ENCODE measurements at places on chromosomes 1 and 21.
A peak's percentile ranks its signal among the peaks of the same experiment; 100 is the strongest.

- no peak for DNase-seq
Observed at GRCh38 chr21:30434033-30434631, 4.1 kb downstream of the KRTAP13-4 start.

GRCh38 chr1:100397681-100398080, 45.4 kb downstream of the CDC14A start:
- no peak for DNase-seq

- no peak for DNase-seq
Observed at GRCh38 chr1:65429806-65430205, 9.3 kb downstream of the LEPR start.

- DNase-seq = no peak
Observed at GRCh38 chr1:6471086-6471969, 5.4 kb upstream of the TNFRSF25 start.

DNA sequence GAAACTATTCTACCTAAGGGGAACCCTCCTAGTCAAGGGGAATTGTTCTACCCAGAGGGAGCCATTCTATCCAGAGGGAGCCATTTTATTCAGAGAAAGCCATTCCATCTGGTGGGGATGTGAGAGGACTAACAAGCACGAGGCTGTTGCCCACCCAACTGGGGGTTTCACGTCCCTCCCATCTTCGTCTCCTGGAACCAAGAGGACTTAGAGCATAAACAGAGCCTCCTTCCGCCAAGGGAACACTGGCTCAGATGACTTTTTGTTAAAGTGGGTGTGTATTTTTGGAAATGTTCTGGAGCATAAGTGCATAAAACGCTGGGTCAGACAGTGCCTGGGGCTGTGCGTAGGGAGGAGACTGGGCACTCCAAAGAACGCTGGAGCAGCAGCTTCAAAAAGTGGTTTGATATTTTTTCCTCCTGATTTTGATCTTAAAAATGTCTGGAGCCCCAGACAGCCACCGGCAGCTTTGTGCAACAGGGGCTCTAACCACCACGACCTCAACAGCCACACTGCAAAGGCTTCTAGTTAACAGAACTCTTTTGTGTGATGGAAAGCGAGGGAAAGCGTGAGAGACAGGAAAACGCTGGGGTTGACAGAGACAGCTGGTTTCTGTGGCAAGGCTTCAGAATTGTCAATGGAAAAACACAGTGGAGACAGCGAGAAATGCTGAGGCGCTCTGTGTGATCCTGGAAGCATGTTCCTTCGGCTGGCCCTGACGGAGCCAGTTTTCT, 363.6 kb upstream of the CAMK1G start:
- no peak for DNase-seq

DNA sequence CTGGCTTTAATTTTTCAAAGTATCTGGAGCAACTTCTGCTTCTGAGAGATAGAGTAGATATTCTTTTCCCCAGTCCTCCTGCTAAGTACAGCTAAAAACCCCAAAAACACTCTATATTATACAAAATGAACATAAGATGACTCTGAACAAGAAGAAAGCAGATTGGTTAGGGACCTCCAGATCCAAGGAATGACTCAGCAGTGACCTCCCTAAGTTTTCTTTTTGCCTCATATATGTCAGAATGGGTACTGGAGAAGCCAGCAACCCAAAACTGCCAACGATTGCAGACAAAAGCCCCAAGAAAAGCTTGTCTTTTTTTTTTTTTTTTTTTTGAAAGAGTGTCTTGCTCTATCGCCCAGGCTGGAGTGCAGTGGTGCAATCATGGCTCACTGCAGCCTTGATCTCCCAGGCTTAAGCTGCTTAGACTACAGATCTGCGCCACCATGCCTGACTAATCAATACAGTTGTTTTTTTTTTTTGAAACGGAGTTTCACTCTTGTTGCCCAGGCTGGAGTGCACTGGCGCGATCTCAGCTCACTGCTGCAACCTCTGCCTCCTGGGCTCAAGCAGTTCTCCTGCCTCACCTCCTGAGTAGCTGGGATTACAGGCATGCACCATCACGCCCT, 22.7 kb downstream of the NDUFS5 start:
- DNase-seq = no peak

- DNase-seq = no peak
Observed at GRCh38 chr1:25615172-25615541, 1.4 kb upstream of the MAN1C1 start.

GRCh38 chr1:198373376-198373775, 167.1 kb downstream of the ATP6V1G3 start:
- DNase-seq = no peak

DNA sequence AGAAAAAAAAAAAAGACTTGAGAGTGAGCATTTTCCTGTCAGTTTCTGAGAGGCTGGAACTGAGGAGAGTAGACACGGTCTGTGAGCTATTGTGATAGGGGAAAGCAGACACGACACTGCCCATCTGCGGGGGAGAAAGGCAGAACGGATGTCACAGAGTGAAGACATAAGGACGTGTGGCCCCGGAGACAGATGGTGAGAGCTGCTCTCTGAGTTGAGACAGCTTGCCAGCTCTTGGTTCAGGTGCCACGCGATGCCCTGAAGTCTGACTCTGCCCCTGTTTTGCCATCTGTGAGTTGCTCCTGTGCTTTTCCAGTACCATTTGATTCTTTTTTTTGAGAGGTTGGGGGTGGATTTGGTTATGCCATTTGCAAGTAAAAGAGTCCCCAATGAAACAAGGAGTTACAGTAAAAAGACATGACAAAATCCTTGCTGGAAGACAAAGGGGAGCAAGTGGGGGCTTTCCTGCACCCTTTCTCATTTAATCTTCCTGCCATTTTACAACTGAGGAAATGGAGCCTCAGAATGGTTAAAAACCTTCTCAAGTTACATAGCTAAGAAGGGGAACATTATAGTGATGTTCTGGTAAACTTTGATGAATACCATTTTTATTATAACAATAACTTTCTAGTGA, 128.9 kb upstream of the DNAH14 start:
- DNase-seq = no peak

DNA sequence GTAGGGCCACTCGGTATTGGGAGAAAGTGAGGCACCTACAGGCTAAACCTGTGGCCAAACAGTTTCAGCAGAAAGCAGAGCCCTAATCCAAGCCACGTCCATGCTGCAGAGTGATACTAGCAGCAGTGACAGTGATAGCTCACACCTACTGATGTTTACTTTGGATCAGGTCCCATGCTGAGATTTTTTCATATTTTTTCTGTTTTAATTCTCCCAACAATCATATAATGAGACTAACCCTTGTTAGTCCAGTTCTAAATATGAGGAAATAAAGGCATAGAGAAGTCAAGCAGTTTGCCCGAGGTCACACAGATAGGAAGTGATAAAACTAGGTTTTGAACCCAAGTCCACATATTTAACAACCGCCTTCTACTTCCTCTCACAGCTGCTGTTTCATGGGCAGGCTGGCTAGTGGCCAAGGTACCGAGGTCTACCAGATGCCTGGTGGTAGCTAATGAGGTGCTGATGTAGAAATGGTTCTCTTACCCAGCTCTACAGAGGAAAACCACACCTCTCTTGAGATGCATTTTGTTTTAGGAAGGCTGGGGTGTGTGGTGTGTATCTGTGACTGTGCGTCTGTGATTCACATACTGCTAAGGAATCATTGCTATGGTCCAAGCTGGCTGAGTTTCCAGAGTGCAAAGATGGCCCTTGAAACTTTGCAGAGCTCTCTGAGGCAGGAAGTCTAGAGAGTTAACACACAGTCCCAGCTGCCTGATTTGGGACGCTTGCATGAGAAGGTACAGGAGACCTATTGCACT, 80.3 kb upstream of the ARTN start:
- peak; percentile 7 for DNase-seq

DNA sequence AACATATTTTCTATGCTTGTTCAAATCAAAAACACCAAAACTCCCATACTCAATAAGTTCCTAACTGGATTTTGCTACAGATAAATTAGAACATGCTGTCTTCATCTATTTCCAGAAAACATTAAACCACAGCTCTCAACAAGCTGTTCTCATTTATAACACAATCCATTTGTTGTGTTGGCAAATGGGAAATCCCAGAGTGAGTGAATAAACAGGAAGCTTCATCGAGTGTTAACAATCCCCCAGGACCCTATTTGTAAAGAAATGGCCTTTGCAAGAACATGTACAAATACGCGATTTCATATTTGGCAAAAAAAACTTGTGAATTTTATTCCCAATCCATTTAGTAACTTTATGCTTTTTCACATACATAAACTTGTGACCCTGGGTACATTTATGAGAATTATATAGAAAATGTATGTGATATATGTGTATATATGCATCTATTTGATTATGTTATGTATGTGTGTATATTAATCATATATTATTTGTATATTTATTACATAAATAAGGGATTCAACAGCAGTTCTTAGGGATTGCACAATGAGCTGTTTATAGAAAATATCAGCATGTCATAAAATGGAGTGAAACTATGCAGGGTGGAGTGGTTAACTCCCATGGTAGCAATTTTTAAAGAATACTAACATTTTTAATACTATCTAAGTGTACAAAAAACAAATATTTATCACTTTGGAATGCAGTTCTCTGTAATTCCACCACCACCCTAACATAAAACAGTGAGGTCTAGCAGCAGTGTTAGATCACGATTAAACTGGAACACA, 160.0 kb downstream of the NEGR1 start:
- DNase-seq = no peak

DNA sequence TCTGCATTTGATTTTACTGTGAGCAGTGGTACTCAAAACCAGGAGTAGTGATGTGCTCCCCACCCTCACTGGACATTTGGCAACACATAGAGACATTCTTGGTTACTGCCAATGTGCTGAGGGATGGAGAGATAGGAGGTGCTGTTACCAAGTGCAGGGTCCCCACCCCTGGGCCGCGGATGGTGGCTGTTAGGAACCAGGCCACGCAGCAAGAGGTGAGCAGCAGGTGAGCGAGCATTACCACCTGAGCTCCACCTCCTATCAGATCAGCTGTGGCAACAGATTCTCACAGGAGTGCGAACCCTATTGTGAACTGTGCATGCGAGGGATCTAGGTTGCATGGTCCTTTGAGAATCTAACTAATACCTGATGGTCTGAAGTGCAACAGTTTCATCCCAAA, 95.7 kb downstream of the AKT3 start:
- DNase-seq = no peak

- no peak for DNase-seq
Observed at GRCh38 chr1:192849442-192849841, 40.6 kb downstream of the RGS2 start.
